Activated CD4-positive, alpha-beta T cell treated with anti-CD3 and anti-CD28 coated beads, Interleukin-2, amount 50 U/mL, for 48 hours (primary cell): ENCODE measurements at places on chromosomes 2 and 18.

DNA sequence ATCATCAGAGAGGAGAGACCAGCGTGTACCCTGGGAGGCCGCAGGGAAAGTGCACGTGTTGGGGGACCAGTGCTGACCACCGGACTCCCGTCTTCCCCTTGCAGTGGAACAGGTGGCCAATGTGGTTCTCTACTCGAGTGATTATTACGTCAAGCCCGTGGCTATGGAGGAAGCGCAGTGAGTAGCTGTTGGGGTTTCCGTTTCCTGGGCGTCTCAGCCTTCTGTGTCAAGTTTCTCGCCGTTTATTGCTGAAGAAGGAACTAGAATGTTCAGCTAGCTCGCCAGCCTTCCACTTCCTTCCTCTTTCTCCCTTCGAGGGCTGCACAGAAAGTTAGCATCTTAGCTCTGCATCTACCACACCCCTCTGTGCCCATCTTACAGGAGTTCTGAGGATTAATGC is 22.8 kb upstream of the DGKD start:
- DNase-seq = peak; percentile 48

- peak; percentile 52 for DNase-seq
Observed at GRCh38 chr2:205700331-205701132, 18.2 kb downstream of the NRP2 start.

- no peak for DNase-seq
Observed at GRCh38 chr2:222504719-222505118, 80.4 kb downstream of the SGPP2 start.

GRCh38 chr18:49690312-49690711 is 123.0 kb downstream of the ACAA2 start:
- DNase-seq = no peak

- DNase-seq = no peak
Observed at GRCh38 chr2:57205241-57205640, 841.4 kb upstream of the VRK2 start.

GRCh38 chr2:175318542-175318941 is 137.0 kb upstream of the ATP5MC3 start:
- no peak for DNase-seq

DNA sequence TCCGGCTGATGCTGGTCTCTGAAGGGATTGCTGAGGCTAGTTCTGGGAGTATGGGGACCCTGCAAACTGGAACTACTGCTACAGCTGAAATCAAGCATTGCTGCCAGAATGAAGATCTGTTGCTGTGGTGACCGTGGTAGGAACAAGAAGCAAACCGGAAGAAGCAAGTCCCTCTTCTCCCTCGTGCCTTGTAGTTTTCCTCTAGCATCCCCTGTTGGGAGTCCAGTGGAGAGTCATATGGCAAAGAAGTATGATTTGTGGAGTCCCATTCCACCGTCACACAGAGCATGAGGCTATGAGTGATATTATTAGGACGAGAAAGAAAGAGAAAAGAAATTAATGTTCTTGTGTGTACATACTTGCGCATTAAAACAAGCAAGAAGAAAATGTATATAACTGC is 138.8 kb upstream of the SP5 start:
- DNase-seq = no peak

GRCh38 chr2:26410764-26411243 is 9.1 kb downstream of the DRC1 start:
- no peak for DNase-seq

DNA sequence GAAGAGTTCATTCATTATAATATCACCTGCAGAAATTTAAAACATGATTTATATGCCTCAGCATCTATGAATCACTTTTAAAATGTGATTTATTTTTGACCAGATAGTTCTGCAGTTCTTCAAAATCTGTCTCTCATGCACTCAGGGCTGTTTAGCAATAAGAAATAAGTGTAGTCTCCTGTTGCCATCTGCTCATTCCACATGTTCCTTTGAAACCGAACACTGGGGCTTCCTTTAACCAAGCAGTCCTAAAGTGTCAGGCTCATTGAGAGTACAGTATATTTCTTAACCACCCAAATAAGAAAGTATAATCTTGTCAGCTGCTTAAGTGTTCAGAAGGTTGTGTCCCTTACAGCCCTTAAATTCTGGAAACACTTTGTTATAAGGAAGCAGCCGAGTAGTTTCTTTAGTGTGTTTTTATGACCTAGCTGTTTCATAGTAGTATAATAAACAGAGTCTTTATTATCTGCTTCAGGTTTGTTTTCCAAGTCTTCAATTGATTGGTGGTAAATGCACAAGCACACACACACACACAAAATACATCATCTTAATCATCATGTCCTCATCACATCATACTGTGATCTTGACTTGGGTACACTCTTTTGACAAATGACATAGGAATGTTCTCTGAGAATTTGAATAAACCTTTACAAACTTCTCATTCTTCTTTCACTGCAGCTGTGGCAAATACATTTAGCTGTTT is 10.4 kb downstream of the WDR7 start:
- no peak for DNase-seq

- no peak for DNase-seq
Observed at GRCh38 chr2:111659361-111660333, 224.3 kb downstream of the ANAPC1 start.

DNA sequence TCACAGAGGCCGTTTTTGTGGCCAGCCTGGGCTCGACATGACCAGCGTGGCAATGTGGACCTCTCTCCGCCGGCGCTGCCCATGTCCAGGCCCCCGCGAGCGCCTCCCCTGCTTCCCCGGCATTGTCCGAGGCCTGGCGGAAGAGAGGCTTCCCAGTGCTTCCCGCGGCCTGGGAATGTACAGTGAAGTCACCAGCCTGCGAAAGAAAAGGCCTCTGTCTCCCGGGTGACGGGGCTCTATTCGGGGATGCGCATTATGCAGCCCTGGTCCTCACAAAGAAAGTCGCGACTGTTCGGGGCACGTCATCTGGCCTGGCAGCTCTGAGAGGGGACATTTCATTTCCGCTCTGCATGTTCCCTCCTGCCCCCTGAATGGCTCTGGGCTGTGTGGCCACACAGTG is 109.2 kb upstream of the AGAP1 start:
- no peak for DNase-seq

GRCh38 chr2:25517701-25518100 is 155.7 kb downstream of the DTNB start:
- DNase-seq = no peak

DNA sequence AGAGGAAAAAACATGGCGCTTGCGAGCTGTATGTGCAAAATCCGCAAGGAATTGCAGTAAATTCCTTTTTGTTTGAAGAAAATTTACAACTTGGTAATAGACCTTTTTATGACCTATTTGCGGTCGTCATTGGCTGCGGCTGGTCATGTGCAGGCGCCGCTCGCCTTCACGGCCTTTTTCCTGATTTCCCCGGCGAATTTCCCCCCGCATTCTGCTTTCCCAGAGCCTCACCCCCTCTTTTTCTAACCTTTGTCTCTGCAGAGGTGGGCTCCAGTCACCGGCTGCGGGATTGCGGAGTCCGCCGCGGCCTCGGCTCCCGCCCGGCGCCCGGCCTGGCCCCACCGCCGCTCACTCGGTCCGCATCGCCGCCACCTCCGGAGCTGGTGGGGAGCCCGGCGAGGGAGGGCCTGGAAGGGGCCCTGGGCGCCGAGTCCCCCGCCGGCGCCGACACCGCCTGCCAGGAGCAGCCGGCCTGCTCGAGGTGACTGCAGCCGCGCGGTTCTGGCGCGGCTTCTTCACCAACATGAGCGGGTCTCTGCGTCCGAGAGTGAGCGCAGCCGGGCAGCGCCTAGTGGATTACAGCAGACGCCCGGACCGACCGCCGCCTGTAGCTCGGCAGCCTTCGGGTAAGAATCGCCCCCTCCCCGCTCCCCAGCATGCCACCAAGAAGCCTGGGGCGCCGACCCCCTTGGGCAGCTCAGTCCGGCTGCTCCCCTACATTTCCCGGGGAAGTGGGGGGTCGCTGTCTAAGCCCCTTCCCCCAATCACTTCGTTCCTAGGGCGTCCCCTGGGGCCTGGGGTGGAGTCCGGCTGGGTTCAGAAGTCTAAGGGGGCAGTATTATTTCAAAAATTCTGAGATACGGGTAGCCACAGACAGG is 7.1 kb downstream of the HOXD8 start:
- peak; percentile 3 for DNase-seq

- DNase-seq = no peak
Observed at GRCh38 chr18:56217406-56217805, 421.0 kb downstream of the TXNL1 start.

DNA sequence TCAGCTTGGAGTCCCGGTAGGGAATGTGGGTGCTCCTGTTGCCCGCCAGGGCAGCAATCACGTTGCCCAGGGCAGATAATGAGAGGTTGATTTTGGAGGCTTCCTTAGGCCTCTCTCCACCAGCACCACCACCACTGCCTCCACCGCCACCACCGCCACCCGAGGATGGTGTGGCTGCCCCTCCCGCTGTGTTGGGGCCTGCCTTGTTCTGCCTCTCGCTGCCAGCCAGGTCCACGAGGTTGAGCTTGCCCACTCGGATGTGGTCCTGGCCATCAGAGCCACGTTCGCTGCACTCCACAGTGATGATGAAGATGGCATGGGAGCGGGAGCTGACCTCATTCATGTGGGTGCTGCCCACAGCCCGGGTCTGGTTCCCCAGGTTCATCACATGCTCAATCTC is 1.3 kb downstream of the KIF3C start:
- DNase-seq = no peak

- no peak for DNase-seq
Observed at GRCh38 chr2:58010599-58010998, 36.0 kb upstream of the VRK2 start.
